ENCODE measurements at places on chromosomes 5 and 9. TPM values are rescaled to one million over a fixed set of nuclear protein-coding genes. Genes with fewer than 3 reads are reported as not detected.

DNA sequence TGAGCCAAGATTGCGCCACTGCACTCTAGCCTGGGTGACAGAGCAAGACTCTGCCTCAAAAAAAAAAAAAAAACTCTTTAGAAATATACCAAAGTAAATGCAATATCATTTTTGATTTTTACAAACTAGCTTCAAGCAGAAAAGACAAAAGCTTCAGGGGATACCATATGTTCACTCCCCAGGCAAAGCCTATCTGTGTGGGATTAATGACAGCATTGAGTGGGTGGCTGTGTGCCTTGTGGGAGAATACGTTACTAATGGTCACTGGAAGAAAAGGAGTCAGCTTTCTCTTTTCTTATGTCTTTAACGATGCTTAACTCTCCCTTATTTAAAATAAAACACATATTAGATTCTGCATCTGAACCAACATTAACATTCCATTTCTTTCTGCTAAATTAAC, 1.9 kb downstream of the PCA3 start:
- DNase-seq = no peak

DNA sequence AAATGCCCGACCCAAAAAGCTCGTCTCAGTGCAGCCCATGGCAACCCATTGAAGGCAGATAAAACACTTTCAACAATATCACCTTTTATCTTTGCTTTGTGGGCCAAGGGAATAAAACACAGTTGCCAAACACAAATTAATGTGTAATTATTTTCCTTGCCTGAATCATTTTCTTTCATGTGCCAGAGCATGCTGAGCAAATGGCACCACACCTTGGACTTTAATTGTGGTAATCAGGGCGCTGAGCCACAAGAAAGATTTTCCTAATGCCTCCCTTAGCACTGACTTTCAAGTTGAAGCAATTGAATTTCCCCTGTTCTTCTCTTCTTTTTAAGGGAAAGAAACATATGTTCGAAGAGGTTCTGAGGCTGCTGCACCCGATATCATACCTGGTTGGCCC, 297.1 kb upstream of the MSX2 start:
- DNase-seq = no peak

GRCh38 chr9:123102375-123103113, 69.1 kb downstream of the GPR21 start:
- no peak for DNase-seq

- no peak for DNase-seq
Observed at GRCh38 chr9:127213859-127214258, 50.7 kb upstream of the GARNL3 start.

- peak; percentile 91 for DNase-seq
Observed at GRCh38 chr9:133991964-133992779, at the start of gene VAV2. TSS of gene VAV2 (minus strand) at chr9:133992324. CDS start at chr9:133992278, 46 bp downstream.

DNA sequence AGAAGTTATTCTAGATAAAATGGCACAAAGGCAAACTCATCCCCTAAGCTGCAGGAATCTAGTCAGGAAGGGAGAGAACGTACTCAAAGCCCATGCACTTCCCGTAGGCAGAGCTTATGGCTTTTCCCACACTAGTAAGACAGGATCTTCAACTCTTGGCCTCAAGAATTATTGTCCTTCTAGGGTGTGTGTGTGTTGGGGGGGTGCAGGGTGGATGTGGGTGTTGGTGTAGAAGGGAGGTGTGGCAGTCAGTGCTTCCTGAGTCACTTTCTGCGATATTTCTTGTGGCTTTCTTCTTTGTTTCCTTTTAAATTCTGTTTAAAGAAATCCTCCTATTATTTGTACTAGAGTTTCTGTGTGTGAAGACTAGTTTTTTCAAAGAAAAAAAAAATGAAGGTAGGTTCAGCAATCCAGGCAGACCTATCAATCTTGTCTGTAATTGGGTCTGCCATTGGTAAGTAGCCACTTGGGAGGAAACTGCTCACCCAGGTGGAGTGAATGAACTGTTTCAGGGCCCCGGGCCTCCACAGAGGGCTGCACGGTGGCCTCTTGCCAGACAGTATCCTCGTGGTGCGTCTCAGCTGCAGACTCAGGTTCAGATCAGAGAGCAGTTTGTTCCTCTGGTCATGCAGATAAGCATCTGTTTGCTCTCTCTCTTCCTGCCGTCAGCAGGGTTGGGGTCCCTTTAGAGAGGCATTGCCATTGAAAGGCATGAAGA, 131.9 kb downstream of the NPR3 start:
- no peak for DNase-seq

DNA sequence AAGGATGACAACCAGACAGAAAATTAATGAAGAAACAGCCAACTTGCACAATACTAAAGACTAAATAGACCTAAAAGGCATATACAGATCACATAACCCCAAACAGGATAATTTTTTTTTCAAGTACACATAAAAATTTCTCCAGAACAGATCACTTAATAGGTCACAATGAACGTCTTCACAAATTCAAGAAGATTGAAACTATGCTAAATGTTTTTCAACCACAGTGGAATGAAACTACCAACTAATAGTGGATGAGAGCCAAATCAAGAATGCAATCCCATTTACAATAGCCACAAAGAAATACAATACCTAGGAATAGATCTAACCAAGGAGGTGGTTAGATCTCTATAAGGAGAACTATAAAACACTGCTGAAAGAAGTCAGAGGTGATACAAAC, 145.8 kb downstream of the TMEM232 start:
- no peak for DNase-seq

DNA sequence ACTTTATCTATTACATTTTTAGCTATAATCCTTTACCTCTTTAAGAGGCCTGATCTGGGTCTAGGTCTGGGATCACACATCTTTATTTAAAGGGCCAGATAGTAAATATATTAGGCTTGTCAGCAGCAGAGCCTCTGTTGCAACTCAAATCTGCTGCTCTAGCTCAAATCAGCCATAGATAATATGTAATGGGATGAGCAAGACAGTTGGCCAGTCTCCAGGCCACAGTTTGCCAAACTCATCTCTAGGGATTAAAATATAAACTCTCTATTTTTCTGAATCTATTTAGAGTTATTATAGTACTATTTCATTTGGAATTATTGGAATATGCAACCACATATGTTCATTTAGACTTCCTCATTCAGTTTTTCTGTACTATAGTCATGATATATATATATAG, 115.9 kb upstream of the MINAR2 start:
- no peak for DNase-seq

Gene SPATA31C1
- 0.03 TPM for total RNA-seq

Gene PPP3R2
- not detected for total RNA-seq

Gene ARL14EPL
- not detected for total RNA-seq

Gene DPM2
- 38.3 TPM for total RNA-seq
